Cardiac ventricle fibroblast (primary cell): ENCODE measurements at places on chromosomes 4 and X. TPM values are rescaled to one million over a fixed set of nuclear protein-coding genes. Genes with fewer than 3 reads are reported as not detected.

GBA3 gene
- total RNA-seq, result not detected in 2 replicates

ARX gene
- not detected in 2 replicates for total RNA-seq

CXCL5 gene
- 2.9 and 3.4 TPM in 2 replicates for total RNA-seq

LNX1 gene
- 5.5 and 6.4 TPM in 2 replicates for total RNA-seq

GPR143 gene
- total RNA-seq, result not detected in 2 replicates

GALNTL6 gene
- total RNA-seq, result not detected in 2 replicates

GK gene
- 1.1 and 4.3 TPM in 2 replicates for total RNA-seq

CXorf65 gene
- total RNA-seq, result not detected in 2 replicates

CRMP1 gene
- 0.06 TPM in 1 of 2 replicates, not detected in the other for total RNA-seq

RAP1GDS1 gene
- total RNA-seq, result 21.1 and 29.3 TPM in 2 replicates

STPG2 gene
- not detected in 2 replicates for total RNA-seq

RAB41 gene
- total RNA-seq, result not detected in 2 replicates

LARP1B gene
- total RNA-seq, result 7.1 and 8.0 TPM in 2 replicates

JAKMIP1 gene
- total RNA-seq, result not detected in 2 replicates

PPEF1 gene
- total RNA-seq, result not detected in 2 replicates

TKTL1 gene
- not detected in 2 replicates for total RNA-seq

FAM47B gene
- total RNA-seq, result not detected in 2 replicates

PNMA6A gene
- total RNA-seq, result 0.69 TPM in 1 of 2 replicates, not detected in the other

FAM133A gene
- total RNA-seq, result 0.05 TPM in 1 of 2 replicates, not detected in the other

WDR45 gene
- 64.5 and 72.1 TPM in 2 replicates for total RNA-seq

NDNF gene
- 0.12 and 0.20 TPM in 2 replicates for total RNA-seq

NCBP2L gene
- total RNA-seq, result not detected in 2 replicates

TMPRSS11A gene
- not detected in 2 replicates for total RNA-seq

FAM184B gene
- not detected in 2 replicates for total RNA-seq

PI4K2B gene
- total RNA-seq, result 14.0 and 14.7 TPM in 2 replicates

ODAPH gene
- total RNA-seq, result 0.15 TPM in 1 of 2 replicates, not detected in the other

PRSS12 gene
- under 0.01 TPM in 1 of 2 replicates, not detected in the other for total RNA-seq

MCF2 gene
- total RNA-seq, result 0.06 TPM in 1 of 2 replicates, not detected in the other

TRPC3 gene
- total RNA-seq, result 0.15 TPM in 1 of 2 replicates, not detected in the other

CD38 gene
- total RNA-seq, result 0.12 and 0.15 TPM in 2 replicates

CYLC1 gene
- total RNA-seq, result not detected in 2 replicates

FAT4 gene
- total RNA-seq, result 22.4 and 24.1 TPM in 2 replicates

FGG gene
- not detected in 2 replicates for total RNA-seq
